ENCODE measurements at places on chromosomes 6 and 20.

DNA sequence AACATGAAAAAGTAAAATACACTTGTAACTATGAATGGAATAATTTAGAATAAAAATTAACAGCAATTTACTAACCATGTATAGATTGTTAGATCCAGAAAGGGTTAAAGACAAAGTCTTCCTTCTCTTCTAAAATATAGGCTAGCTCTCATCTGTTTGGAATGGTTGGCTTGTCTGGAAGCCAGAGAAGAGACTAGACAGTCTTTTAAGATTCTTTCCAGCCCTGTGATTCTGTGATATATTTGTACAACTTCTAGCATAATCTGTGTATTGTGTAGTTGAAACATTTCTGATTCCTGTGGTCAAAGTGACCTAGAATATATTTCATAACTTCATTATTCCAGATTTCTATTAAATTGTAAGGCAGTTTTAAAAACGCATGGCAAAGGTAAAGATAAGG lies 196.6 kb downstream of the UST start:
- DNase-seq, result no peak

GRCh38 chr6:138275976-138276375 lies 57.7 kb upstream of the PBOV1 start:
- no peak for DNase-seq

GRCh38 chr6:146258206-146258605 lies 229.3 kb downstream of the GRM1 start:
- no peak for DNase-seq

- no peak for DNase-seq
These were observed 12.2 kb downstream of the SLC17A9 start for GRCh38 chr20:62964700-62965099.

DNA sequence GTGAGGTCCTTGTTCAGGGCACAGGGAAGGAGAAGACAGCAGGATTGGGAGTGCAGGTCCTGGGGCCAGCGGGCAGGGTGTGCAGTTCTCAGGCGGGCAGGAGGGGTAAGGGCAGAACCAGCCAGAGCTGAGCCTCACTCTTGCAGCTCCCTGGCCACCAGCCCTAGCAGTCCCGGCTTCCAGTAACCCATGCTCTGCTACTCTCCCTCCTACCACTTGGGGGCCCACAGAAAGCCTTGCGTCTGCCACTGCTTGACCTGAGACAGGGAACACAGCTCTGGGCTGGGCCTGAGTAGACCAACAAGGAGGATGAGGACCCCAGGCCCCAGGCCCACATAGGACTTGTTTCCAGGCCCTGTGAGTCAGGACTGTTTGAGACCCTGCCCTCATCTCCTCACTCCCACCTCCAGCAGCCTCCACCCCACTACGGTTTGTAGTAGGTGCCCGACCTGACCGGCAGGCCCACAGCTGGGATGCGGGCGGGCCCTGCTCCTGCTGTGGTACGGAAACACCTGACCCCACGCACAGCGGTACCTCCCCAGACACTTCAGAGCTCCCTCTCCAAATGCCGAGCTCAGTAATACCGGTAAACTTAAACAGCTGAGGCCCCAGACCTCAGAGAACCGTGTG lies 39.2 kb downstream of the KCNK5 start:
- no peak for DNase-seq

DNA sequence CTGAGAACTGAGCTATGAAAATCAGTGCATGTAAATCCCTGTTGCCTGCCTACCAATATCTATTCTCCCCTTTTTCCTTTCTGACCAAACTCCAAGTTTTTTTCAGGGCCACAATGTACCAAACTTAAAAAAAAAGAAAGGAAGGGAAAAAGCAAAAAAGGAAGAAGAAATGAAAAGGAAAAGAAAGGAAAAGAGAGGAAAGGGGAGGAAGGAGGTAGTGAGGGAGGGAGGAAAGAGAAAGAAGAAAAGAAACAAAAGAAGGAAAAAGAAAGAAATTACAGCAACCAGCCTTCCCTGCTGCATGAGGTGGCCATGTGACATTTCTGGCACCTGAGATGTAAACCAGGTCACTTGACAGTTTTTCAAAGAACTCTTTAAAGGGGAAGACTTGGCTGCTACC lies 4.4 kb downstream of the CNKSR3 start:
- no peak for DNase-seq

DNA sequence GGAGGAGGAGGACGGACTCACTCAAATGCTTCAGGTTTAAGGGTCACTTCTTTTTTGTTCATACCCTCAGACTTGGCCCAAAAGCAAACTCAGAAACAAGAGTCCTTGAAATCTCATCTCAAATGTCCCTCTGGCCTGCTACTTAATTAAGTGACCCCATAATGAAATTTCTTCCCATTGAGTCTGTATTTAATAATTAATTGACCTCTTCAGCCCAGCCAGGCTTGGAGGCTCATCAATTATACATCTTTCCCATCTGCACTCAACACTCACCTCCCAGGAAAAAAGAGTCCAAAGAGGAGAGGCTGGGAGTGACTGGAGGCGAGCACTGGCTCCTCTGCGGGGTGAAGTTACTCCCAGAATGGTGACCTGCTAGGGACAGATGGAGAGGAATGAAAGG lies 90.5 kb upstream of the EYA2 start:
- no peak for DNase-seq

- no peak for DNase-seq
These were observed 54.4 kb downstream of the TPD52L1 start for GRCh38 chr6:125207956-125208355.

- no peak for DNase-seq
These were observed 12.1 kb upstream of the SUMO4 start for GRCh38 chr6:149387779-149388512.

All from central memory CD8-positive, alpha-beta T cell (primary cell).